NCI-H1417 (cell line): ENCODE measurements at places on chromosomes 2 and 18.

- DNase-seq = no peak
These were observed 19.8 kb upstream of the RGPD4 start for GRCh38 chr2:107806901-107807300.

DNA sequence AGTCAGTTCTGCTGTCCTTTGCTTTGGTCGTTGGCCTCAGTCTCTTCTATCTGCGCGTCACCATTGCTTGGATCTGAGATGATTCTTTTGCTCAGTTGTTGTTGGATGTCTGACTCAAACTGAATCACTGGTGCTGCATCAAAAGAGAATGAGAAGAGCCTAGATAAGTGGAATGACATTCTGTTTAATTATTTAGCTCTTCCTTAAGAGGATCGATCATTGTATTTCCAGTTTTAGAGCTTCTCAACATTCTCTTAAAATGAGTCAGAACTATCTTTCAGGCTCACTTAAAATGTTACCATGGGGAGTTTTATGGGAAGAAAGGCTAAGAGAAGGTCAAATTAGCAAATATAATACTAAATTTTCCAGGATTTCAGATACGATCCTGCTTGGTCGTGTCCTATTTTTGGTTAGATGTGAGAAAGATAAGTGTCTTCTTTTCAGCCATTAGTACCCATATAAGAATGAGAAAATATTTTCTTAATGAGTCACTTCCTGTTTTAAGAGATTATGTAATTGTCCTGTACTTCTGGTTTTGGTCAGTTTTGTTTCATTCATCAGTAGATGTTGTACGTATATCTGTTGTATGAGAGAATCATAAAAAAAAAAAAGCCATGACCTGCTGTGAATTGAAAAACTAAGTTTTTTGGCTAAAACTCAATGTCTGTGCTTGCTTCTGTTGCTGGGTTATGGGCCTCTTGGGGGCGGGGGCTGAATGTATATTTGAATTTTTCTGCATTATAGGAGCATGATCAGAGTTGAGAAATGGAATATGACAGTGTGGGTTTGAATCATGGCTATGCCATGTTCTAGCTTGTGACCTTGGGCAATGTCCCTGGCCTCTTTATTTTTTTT lies 31.6 kb upstream of the CASP10 start:
- DNase-seq = no peak

- DNase-seq = no peak
These were observed 67.0 kb downstream of the TSHZ1 start for GRCh38 chr18:75277610-75277928.

- DNase-seq = no peak
These were observed 82.2 kb upstream of the SETBP1 start for GRCh38 chr18:44598514-44598913.

DNA sequence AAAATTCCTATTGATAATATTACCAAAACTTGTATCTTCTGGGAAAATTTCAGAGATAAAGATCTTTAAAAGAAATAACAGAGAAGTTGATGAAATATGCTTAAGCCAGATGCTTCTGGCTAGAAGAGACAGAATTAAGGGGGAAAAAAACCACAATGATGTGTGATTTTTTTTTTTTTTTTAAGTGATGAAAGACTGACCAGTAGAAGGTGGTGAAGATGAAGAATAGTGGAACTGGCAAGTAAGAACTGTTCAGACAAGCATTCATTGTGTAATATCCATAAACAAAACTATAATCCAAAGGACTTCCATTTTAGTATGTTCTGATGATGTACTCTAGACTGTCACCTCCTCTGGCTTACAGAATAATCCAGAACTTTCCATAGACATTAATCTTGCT lies 89.8 kb downstream of the INO80D start:
- DNase-seq = no peak

GRCh38 chr2:28604284-28604843 lies 108.5 kb downstream of the PLB1 start:
- DNase-seq = no peak

DNA sequence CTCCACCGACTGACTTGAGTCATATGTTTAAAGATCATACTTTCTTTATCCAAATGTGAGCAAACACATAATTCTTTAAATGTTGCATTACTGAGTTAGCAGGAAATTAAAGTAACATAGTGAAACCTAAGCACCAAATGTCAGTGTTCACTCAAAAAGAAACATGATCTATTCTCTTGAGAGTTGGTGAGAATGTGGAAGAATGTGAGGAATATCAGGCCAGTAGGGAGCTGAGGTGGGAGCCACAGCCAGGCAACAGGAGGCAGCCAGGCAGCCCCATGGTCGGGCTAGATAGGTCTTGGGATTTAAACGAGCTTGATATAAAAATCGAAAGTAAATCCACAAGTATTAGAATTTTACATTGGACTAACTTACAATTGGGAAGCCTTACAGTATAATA lies 198.1 kb upstream of the SH3BP4 start:
- DNase-seq = no peak

DNA sequence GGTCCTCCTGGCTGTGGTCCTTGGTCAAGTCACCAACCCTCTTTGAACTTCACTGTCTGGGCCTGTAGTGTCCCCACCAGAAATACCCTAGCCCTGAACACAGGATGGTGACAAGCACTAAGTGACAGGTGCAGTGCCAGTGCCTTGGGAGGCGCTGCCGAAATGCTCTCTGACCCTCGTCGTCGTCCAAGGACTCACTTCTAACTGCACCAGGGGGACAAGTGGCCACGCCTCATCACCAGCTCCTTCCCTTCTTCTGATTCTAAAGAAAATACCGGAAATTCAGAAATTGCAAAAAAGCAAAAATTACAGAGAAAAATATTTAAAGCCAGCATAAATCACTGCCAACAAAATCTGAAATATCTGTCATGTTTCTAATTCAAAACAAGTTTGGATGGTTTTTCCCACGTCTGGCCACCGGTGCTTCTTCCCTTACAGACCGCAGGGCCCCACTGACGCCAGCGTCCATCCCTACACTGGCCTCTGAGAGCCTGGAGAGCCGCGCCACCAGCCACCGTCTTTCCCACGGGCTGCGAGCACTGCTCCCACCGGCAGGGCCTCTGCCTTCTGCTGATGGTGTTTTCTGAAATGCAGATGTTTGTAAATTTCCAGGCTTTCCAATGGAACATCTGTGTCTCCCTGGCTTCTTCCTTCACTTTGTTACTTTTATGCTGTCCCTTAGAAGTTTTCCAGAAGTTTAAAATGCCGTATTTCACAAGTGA lies 37.4 kb upstream of the GPC1 start:
- DNase-seq = no peak

- DNase-seq = no peak
These were observed 112.0 kb downstream of the ACTR3 start for GRCh38 chr2:114001937-114002336.

DNA sequence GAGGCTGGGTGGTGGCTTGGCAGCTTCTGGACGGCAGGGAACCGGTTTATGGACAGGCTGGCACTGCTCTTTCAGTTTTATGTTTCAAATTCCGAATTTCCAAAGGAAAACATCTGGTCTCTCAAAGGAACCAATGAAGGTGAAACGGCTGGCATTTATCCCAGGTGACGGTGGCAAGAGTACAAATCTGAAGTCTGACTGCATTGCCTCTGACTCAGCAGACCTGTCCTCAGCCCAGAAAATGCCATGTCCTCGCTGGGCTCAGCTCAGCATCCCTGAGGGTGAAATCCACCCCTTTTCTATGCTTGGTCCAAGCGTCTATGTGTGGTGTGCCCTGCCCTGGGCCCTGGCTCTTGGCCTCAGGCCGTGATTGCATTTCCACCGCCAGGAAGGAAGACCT lies 38.1 kb downstream of the NAPG start:
- DNase-seq = no peak

- no peak for DNase-seq
These were observed 261.8 kb downstream of the SPAG16 start for GRCh38 chr2:213545964-213546475.

GRCh38 chr2:65500310-65501040 lies 68.1 kb upstream of the SPRED2 start:
- DNase-seq = no peak

GRCh38 chr2:240881913-240882312 lies 13.3 kb downstream of the AGXT start:
- DNase-seq = peak; percentile 7

DNA sequence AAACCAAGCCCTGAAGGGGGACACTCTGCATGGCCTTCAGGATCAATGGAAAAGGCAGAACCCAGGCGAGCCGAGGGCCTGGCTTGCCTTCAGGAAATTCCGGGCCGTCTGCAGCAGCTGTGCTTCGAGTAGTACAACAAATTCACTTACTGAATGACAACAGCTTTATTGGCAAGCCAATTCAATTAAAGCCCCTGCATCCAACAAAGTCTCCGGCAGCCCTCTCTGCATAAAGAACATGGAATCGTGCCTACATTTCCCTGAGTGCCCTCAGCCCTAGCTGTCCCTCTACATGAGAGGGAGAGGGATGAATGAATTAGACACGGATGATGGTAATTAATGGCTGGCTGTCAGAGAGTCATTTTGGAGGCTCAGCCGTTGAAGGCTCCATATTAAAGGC lies 189.0 kb downstream of the BCL11A start:
- no peak for DNase-seq

DNA sequence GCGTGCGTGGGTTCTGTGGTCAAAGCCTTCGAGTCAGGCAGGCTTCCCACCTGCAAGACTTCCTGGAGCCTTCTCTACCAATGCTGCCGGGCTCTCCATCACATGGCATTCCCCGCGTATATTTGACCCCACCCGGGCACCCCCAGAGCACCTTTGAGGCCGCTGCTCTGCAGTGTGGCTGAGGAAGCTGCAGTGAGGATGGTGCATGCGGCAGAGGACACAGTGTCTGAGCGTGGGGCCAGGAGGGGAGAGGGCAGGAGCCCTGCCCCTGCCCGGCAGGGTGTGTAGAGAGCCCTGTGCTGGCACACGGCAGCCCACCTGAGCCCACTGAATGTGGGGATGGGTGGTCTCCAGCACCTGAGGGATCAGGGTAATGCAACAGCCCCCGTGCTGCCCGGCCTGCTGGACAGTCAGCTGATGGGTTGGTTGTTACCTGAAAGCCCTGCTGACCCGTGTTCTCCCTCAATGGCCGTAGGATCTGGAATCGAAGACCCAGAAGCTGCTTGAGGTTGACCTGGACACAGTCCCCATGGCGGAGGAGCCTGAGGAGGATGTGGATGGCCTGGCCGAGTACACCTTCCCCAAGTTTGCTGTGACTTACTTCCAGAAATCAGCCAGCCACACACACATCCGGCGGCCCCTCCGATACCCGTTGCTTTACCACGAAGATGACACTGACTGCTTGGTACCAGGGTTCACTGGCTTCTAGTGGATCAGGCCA lies 36.8 kb upstream of the GPR17 start:
- DNase-seq = no peak

GRCh38 chr2:147703171-147703570 lies 141.7 kb upstream of the ACVR2A start:
- no peak for DNase-seq

DNA sequence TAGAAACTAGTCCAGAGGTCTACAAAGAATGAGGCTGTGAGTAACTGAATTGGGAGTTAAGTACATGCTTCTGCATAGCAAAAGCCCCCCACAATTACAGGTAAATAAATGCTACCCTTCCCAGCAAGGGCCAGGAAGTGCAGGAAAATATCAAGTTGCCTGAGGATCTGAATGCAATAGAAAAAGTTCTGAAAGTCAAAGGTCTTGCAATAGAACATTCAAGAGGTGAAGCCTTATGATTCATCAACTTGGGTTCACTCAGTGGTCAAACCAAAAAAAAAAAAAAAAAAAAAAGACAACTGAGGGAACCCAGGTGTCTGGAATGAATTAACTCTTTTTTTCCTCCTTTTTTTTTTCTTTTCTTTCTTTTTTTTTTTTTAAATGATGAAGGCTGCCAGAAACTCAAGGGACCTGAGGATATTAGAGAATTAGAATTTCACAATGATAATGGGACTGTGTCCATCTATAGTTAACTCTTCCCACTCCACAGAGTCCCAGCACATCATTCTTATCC lies 42.9 kb upstream of the RFX8 start:
- no peak for DNase-seq

GRCh38 chr2:34254272-34254878 lies 655.3 kb upstream of the FAM98A start:
- no peak for DNase-seq

DNA sequence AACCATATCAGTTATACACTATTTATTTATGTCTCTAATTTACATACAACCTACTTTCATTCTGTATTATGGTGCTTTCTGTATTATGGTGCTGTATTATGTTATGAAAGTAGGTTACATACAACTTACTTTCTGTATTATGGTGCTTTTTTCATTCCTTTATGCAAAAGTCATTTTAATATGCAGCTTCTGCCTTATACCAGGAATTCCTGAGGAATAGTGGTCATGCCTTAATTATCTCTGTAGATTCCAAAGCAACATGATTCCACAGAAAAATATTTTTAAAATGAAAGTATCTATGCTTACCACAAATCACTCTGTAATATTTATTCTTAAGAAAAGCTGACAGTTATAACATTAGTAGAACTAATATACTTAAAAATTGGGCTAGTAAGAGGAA lies 922.0 kb upstream of the NRXN1 start:
- no peak for DNase-seq

DNA sequence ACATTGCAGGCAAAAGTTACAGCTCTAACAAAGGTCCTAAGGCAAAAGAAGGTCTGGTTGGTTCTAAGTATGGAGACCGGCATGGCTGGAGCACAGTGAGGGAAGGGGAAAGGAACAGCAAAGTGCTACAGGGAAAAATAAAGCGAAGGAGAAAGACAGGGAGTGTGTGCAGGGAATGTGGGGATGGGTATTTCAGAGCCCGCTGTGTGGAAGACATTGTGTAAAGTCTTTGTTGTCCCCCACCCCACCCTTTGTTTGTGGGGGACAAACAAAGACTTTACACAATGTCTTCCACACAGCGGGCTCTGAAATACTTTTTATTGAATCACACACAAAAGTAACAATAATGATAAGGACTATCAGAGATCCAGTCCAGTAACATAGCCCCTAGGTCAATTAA lies 28.9 kb upstream of the C2orf15 start:
- DNase-seq = no peak

DNA sequence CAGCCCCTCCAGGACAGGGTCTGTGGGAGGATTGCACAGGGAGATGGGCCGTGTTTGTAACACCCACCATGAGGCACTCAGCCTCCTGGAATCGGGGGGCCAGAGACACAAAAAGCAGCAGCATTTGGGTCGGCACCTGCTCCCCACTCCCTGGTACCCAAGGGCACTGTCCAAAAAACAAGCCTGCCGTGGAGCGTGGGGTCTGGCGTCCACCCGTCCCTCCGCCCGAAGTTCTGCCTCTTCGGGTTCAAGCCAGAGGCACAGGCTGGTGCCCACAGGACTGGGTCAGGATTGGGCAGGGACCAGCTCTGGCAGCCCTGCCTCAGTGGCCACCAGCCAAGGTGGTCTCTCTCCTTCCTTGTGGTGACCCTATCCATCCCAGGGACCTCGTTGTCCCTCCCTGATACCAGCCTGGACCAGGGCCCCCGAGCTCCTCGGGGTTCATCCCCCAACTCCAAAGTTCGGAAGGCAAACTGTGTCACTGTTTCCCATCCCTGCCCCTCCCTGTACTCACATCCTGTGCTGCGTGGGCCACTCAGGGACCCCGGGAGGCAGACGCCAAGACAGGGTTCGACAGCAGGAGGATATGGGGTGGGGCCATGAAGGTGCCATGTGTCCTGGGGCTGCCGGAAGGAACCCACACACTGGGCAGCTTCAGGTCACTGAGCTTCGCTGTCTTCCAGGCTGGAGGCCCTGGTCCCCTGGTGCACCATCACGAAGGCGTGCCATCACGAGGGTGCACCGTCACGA lies 126.0 kb upstream of the HDAC4 start:
- no peak for DNase-seq

- no peak for DNase-seq
These were observed 1.8 kb upstream of the CDH2 start for GRCh38 chr18:28178720-28179119.

- no peak for DNase-seq
These were observed 354.8 kb downstream of the MEIS1 start for GRCh38 chr2:66789741-66790140.
